ENCODE measurements at places on chromosomes 2 and 18.

GRCh38 chr2:240252191-240252871, 111.9 kb upstream of the OTOS start:
- no peak for DNase-seq

- DNase-seq = no peak
These were observed 394.4 kb downstream of the FIGN start for GRCh38 chr2:163341426-163341825.

GRCh38 chr18:48714873-48715272, 176.0 kb downstream of the CTIF start:
- no peak for DNase-seq

DNA sequence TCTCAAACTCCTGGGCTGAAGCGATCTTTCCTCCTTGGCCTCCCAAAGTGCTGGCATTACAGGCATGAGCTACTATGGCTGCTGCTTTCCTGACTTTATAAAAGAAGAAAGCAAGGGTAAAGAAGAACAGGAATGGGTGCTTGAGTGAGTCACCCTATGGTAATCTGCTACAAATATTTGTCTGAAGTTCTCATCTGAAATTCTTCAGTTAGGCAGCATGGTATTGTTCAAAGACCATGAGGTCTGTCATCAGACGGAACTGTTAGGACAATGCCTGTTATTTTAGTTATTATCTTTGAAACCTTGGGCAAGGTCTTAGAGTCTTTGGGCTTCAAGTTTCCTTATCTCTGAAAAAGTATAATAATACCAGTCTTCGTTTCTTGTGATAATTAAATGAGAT, 695.8 kb downstream of the RNF144A start:
- no peak for DNase-seq

DNA sequence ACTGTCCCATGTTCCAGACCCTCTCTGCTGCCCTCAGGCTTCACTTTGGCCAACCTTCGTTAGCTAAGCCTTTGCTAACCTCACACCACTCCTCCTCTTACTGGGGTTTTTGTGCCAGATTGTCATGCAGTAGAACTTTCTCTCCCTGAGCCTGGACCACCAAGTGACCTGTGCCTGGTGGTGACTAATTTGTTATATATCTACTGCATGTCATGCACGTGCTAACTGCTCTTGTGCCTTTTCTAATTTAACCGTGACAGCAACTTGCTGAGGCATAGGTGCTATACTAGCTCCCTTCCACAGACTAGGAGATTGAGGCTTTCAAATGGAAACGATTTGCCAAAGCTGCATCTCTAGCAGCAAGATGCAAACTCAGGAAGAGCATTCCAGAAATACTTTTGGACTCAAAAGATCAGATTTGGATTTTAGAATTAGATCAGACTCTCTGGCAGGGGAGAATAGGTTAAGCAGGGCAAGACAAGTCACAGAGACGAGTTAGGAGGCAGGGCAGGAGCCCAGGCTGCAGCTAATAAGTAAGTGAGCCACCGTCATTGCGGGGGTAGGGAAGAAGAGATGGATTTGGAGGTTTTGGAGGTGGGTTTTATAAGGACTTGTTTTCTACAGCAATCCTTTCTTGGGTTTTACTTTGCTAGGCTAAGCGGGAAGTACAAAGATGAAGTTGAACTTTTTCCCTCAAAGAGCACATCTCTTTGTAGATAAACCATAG, 1.8 kb downstream of the PPP1R7 start:
- DNase-seq = no peak

GRCh38 chr2:134362152-134362668, 108.3 kb downstream of the MGAT5 start:
- no peak for DNase-seq

- no peak for DNase-seq
These were observed 84.0 kb downstream of the BCL2L11 start for GRCh38 chr2:111204706-111205105.

DNA sequence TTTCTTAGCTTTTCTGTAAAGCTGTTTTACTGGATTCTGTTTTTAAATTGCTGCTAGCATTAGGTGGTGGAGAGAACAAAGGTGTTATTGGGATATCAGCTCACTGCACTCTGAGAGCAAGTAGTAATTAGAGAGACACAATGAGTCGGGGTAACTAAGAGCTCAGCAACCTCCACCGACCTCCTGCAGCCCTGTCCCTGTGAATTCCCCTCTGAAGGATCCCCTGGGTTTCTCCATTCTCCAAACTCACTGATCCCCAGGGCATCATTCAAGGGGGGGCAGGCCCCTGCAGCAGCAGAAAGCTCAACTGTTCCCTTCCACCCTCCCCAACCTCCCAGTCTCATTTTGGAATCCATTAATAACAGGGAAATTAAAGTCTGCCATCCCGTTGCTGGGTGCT, 73.0 kb downstream of the MTCL1 start:
- DNase-seq = no peak

- no peak for DNase-seq
These were observed 88.2 kb downstream of the TMEM163 start for GRCh38 chr2:134630504-134631159.

- no peak for DNase-seq
These were observed 175.7 kb upstream of the PGAP1 start for GRCh38 chr2:197102231-197102630.

DNA sequence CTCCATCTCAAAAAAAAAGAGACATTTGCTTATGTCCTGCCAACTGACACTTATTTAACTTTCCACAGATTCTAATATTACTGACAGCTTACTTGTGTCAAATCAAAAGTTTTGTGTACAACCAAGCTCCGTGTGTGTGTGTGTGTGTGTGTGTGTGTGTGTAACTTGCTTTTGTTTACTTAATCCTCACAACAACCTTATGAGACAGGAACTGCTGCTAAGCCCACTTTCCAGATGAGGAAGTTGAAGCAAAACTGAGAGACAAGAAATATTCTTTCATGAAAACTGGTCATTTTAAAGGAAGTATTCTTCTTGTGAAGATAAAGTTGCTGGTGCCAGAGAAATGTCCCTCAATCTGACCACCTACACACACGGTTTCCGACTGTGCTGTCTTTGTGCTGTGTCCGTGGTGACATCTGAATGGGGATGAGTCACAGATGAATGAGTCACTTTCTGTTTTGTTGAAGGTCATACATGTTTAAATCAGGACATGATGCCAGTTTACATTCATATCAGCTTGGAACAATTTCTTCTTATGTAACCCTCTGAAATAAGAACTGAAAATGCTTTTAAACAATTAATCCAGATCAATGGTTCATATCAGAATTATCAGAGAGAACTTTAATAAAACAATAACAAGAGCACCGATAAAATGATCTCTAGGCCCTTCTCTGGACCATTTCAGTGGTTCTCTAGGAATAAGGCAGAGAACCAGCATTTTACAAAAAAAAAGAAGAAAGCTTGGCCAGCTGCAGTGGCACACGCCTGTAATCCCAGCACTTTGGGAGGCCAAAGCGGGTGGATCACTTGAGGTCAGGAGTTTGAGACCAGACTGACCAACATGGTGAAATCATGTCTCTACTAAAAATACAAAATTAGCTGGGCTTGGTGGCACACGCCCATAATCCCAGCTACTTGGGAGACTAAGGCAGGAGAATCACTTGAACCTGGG, 95.5 kb downstream of the THNSL2 start:
- DNase-seq = no peak

Measured in HuH-7 (cell line).